ENCODE measurements at places on chromosomes 11 and 22.

- DNase-seq: peak; percentile 49
Observed at GRCh38 chr11:12216671-12217374, 106.4 kb downstream of the MICAL2 start.

DNA sequence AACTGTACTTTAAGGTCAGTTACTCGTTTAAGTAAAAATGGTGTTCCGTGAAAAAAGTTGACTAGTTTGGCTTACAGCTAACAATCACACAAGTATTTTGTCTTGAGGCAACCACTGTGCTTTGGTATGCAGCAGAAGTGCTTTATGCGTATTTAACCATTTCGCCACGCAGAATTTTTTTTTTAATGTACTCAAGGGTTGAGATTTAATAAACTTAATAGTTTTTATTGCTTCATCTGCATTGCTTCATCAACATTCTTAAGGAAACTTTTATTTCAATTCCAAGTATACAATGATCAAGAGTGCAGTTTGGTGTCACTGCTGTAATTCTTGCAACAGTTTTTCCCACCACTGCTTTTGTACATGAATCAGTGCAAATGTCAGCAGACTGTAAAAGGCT is 66.4 kb downstream of the ZNRF3 start:
- DNase-seq: peak; percentile 18

- DNase-seq: no peak
Observed at GRCh38 chr11:76640501-76640900, 30.0 kb downstream of the LRRC32 start.

DNA sequence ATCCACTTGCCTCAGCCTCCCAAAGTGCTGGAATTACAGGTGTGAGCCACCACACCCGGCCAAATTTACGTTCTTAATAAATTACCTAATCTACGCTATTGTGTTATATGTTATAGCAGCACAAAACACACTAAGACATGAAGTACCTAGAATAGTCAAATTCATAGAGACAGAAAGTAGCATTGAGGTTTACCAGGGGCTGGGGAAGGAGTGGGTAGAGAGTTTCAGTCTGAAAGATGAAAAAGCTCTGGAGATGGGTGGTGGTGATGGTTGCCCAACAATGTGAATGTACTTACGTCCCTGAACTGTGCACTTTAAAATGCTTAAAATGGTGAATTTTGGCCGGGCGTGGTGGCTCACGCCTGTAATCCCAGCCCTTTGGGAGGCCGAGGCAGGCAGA is 65.7 kb upstream of the NUP50 start:
- DNase-seq: no peak

- DNase-seq: no peak
Observed at GRCh38 chr11:119726585-119727522, 2.1 kb downstream of the NECTIN1 start.

DNA sequence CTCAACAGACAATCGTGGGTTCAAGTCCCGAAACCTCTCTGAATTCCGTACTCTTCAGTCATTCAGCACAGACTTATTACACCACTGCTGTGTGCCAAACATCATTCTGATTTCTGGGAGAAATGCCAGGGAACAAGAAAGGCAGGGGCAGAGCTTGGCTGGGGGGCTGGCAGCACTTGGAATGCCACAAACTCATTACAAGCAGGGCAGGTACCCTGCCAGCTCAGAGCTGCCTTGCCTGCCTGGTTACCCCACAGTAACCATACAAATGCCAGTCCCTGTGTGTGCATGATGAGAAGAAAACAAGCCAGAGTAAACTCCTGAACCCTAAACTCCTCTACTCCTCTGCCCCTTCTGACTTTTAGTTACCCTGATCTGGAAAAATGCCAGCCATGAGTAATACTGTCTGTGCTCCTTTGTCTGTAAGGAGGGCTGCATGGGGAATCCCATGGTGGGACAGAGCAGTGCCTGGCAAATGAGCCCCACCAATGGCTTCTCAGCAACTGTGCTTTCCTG is 6.9 kb upstream of the RAD9A start:
- DNase-seq: peak; percentile 69

- DNase-seq: no peak
Observed at GRCh38 chr11:57804466-57804865, 42.9 kb downstream of the CTNND1 start.

- no peak for DNase-seq
Observed at GRCh38 chr11:107808521-107808920, 50.1 kb downstream of the SLC35F2 start.

DNA sequence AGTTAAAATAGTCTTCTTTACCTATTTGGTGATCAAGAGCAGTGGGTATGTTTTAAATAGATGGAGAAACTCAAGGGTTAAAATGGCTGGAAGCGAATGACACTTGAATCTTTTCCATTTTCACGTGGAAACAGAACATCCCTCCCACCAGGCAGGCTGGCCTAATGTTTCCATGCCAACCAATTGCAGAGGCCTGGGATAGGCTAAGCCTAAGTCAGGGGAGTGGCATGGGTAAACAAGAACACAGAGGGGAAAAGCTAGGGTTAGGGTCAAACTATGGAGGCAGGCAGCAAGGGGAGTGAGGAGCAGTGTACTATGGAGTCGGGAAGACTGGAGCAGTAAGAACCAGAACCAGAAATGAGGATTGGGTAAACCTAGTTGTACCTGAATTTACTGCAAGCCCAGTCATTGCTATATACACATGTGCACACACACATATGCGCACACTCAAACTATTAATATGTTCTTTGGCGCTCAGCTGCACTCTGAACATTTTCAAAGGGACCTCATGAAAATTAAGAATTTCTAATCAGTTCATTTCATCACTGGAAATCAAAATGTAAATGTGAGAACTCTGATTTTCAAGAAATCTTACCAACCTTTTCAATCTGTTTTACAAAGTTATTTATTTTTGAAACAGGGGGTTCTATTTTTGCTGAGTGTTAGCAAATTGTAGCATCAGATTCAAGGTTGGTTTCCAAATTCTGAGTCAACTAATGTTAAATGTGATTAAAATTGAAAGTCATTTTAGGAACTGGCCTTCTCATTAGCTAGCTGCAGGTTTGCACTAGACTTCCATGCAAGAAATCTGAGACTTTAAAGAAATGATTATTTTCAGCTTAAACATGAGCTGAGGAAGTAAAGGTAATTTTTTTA is 327.0 kb upstream of the CCDC90B start:
- DNase-seq: no peak

DNA sequence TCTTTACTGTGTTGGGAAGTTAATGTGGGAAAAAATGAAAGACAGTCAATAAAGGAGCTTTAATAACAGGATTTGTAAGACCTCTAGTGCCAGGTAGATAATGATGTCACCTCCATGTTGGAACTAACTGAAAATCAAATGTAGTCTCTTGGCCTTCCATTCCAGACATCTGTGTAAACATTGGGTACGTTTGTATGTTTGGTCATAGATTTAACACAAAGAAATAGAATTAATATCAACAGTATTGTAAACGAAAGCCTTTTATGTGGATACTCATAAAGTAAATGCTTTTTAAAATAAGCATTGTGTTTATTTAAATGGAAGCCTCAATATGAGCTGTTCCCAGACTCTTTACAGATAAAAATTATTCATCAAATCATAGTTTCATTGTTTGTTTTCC is 605.7 kb downstream of the METTL15 start:
- no peak for DNase-seq

DNA sequence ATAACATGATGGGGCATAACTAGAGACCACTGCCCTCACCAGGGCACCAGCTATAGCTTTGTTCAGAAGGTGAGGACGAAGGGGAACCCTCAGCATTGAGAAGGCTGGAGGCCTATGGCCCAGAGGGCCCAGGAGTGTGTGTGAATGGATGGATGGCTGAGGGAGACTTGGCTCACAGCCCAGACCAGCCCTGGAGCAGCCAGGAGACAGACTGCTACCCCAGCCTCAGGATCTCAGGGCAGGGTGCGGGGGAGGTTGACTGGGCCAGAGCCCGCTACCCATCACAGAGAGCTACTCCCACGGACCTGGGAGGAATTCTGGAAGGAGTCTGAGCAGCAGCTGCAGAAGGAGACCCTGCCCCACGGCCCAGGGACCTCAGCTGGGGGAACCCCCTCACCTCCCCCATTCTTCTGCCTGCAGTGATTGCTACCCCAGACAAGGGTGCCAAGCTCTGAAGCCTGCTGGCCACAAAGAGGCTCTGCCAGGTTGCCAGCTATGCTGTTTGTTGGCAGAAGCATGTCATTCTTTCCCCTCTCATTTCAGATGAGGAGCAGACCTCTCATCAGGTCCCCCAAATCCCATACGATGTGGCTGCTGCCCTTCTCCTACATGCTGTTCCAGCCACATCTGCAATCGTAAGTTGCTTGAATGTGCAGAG is 5.4 kb upstream of the CSDC2 start:
- DNase-seq: no peak

- no peak for DNase-seq
Observed at GRCh38 chr22:17769716-17770082, 4.6 kb downstream of the BID start.

GRCh38 chr22:27185760-27186302 is 528.4 kb downstream of the MIAT start:
- DNase-seq: no peak

- DNase-seq: no peak
Observed at GRCh38 chr11:128911239-128911638, 20.1 kb downstream of the KCNJ5 start.

GRCh38 chr11:71342951-71343827 is 90.8 kb upstream of the SHANK2 start:
- peak; percentile 21 for DNase-seq

GRCh38 chr11:14065141-14065540 is 102.6 kb downstream of the SPON1 start:
- DNase-seq: no peak

GRCh38 chr11:119641983-119642745 is 86.8 kb downstream of the NECTIN1 start:
- DNase-seq: peak; percentile 15

DNA sequence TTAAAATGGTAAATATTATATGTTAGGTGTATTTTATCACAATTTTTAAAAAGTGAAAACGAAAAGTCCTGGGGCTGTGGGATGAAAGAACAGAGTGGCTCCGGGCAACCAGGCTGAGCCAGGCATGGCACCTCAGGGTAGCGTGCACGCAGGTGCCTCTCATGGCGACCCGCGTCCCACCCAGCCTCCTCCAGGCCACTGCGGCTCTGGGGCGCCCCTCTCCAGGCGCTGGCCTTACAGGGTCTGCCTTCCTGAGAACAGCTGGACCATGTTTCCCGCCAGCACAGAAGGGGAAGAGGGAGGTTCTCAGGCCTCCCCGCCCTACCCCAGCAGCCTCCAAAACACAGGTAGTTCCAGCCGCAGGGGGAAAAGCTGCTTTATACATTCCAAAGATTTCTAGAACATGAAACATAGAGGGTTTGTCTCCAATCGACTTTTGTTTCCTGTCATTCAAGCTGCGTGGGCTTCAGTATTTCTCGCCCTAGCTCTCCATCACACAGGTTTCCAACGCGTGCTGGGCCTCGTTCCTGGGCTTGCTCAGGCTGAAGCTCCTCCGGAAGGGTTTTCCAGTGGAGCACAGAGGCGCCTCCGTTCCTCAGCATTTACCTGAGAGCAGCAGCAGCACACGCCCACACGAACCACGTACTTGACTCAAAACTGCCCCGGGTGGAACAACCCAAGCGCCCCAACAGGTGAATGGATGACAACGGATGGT is 10.5 kb downstream of the EHD1 start:
- no peak for DNase-seq

GRCh38 chr11:109853156-109853776 is 239.9 kb upstream of the ZC3H12C start:
- peak; percentile 80 for DNase-seq

DNA sequence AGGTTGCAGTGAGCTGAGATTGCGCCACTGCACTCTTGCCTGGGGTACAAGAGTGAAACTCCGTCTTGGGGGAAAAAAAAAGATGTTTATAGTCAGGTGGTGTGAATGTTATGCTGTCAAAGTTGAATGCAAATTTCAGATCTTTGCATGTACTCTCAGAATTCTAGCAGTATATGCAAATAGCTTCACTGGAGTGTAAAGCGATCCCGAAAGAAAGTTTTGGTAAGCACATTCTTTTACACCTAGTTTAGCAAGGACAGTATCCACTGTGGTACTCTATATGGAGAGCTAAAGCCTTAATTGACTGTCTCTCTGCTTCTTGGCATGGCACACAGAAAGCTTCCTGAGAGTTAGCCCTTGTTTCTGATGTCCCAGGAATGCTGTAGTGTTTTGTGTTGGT is 4.0 kb downstream of the JAM3 start:
- DNase-seq: no peak

- DNase-seq: peak; percentile 20
Observed at GRCh38 chr22:22752556-22753477, 108.4 kb downstream of the GGTLC2 start.

GRCh38 chr22:35637254-35637653 is 11.0 kb upstream of the APOL6 start:
- no peak for DNase-seq

DNA sequence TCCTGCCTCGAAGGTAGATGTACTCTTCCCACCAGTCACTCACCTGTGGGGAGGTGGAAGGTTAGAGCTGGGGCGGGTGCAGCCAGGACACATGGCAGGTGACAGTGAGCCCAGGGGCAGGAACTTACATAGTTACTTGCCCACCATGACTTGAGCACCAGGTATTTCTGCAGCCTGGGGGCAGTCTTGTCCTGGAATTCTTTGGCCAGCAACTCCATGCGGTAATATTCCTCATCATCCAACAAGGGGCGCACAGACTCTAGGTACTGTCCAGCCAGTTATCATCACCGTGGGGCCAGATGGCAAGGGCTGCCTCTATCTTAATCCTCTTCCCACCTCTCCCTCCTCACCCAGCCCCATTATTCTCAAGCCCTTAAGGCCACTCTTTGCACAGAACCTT is 2.2 kb downstream of the CPT1B start:
- DNase-seq: peak; percentile 46

- DNase-seq: no peak
Observed at GRCh38 chr11:7473717-7474116, 11.6 kb upstream of the OLFML1 start.

GRCh38 chr22:24435861-24436371 is 8.5 kb downstream of the ADORA2A start:
- peak; percentile 59 for DNase-seq

DNA sequence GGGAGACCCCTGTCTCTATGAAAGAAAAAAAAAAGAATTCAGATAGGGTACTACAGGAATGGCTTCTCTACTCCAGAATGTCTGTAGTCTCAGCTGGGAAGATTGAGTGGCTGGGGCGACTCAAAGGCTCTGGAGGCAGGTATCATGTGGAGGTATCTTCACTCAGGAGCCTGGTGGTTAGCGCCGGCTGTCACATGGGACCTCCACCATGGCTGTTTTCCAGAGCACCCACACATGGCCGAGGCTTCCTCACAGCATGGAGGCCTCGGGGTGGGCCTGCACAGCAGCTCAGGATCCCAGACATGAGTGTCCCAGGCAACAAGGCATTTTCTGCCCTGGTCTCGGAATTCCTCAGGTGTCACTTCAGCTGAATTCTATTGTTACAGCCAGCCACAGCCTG is 10.1 kb downstream of the RPS13 start:
- no peak for DNase-seq

GRCh38 chr22:49271831-49272230 is 555.8 kb downstream of the BRD1 start:
- no peak for DNase-seq

DNA sequence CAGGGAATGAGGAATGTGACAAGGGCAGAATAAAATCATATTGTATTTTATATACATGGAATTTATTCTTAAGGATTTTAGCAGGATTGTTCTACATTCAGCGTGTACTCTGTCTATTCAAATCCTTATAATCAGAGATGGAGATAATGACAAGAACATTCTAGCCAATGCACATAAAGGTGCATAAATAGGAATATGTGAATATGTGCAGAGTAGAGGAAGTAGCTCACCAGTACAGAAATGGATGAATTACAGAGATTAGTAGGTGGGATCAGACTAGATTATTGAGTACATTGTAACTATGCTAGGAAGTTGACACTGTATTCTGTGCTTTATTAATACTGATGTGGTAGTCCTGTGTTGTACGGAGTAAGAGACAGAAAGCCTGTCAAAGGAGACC is 1308.8 kb downstream of the FAM181B start:
- DNase-seq: no peak
